ENCODE measurements at places on chromosomes 3 and 15.

GRCh38 chr3:85148036-85148435 lies 189.2 kb downstream of the CADM2 start:
- peak; percentile 11 for DNase-seq

- DNase-seq = no peak
Measured at GRCh38 chr15:74293021-74293810, 57.1 kb downstream of the CCDC33 start.

- no peak for DNase-seq
Measured at GRCh38 chr3:53829605-53830004, 16.6 kb downstream of the CHDH start.

DNA sequence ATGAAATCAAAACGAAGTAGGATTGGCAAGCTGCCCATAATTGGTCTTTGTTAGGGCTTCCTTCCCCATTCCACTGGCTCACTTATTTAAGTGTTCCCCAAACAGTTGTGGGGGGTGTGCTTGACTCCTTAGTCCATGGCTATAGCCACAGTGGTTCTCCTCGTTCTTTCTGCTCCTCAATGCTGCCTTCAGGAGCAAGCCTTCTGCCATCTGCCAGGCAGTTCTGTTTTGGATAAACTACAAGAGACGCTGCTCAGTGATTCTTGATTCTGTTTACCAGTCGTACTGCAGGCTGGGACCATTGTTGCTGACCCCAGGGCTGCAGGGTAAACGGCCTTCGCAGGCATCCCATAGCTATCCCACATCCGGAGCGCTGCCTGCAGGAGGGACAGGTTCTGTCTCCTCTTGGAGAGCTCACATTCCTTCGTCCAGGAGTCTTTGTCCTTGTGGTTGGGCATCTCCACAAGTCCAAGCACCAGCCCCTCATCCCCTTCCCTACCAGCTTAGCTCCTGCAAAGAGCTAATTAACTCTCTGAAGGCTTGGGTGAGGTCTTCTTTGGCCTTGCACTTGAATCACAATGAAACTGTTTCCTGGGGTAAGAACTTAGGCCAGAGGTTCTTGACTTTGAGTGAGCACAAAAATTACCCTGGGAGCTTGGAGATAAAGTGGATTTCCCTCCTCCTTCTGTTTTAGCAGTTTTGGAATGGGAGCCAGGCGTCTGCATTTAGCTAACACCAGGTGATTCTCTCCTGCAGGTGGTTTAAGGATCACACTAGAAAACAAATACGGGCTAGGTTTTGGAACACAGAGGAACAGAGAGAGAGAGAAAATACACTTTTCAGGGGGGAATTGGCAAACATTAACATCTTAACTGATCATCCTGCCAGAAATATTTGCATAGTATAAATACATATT lies 114.9 kb downstream of the SV2B start:
- peak; percentile 7 for DNase-seq

GRCh38 chr15:96037584-96037983 lies 292.9 kb upstream of the NR2F2 start:
- no peak for DNase-seq

DNA sequence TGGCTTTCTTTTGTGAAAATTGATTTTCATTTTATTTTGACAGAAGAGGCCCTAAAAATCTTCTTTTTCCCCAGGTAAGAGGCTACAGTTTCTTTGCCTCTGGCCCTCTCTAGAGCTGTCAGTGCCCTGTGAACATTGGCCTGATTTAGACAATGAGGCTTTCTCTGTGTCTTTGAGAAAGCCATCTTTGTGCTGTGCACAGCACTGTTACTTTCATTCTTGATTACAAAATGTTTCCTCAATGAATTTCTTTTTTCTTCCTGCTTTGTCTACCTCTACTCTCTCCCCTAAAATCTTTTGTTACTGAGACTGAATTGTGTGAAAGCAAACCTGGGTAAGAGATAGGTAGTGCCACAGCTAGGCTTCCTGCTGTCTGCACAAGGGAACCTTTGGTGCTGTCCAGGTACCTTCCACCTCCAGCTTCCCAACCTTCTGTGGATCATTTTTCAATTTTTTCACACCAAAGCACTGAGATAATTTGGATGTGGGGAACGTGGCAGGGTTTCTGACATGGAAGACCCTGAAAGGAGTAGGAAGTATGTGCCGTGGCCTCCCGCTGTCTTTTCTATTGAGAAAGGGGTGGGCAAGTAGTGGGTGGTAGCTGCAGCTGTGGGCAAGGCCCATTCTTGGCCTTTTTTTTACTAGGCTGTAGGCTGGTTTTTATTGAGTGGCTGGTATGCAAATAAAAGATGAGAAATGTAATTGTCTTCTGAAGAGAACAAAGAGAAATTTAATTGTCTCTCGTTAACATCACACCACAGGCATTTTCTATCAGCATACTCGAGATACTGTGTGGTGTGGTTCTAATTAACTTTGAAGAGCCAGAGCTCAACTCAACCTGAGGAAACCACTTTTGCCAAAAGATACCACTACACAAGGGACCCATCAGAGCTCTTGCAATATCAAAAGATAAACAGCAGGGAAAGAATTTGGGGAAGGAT lies 21.0 kb downstream of the RAB8B start:
- no peak for DNase-seq

DNA sequence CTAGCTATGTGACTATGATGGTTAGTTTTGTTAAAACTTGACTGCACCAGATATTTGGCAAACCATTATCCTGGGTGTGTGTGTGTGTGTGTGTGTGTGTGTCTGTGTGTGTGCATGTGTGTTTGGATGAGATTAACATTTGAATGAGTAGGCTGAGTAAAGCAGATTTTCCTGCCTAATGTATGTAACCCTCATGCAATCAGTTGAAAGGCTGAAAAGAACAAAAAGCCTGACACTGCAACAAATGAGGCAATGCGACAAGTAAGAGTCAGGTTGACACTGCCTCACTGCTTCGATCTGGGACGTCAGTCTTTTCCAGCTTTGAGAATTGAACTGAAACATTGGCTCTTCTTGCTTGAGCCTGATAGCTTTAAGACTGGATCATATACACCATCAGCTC lies 643.0 kb downstream of the NAALADL2 start:
- no peak for DNase-seq

DNA sequence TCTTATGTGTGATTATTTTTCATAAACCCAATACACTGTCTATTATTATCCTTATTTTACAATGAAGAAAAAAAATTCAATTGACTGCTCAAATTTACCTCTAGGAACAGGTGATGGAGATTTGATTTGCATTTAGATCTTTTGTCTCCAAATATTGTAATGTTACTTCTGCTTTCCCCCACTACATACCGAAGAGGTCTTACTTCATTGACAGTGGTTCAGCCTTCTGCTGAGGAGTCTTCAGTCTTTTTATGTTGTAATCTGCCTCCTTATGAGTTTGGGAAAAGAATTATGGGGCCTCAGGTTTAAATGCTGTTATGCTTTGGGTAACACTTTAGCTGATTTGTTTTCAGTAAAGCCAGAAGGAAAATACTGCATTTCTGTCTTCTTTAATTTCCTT lies 199.5 kb downstream of the LPP start:
- DNase-seq = no peak

- DNase-seq = peak; percentile 39
Measured at GRCh38 chr3:149224736-149225594, 3.3 kb upstream of the CP start.

GRCh38 chr3:140708815-140709214 lies 31.0 kb downstream of the TRIM42 start:
- no peak for DNase-seq

DNA sequence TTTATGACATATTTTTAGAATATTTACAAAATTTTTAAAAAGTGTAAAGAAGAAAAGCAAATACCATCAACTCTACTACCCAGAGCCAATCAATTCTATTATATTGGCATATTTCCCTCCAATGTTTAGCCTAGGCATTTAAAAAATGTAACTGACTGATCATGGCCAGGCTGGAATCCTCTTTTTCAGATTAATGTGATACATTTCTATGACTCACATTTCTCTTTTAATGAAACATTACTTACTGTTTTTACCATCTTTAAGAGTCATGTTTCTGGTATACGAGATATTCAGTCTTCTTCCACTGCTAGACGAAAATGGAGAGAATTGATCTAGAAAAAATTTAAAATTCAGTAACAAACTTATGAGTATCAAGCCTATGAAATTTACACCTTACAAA lies 53.4 kb upstream of the DCUN1D1 start:
- no peak for DNase-seq

GRCh38 chr3:21520106-21520963 lies 230.7 kb downstream of the ZNF385D start:
- no peak for DNase-seq

DNA sequence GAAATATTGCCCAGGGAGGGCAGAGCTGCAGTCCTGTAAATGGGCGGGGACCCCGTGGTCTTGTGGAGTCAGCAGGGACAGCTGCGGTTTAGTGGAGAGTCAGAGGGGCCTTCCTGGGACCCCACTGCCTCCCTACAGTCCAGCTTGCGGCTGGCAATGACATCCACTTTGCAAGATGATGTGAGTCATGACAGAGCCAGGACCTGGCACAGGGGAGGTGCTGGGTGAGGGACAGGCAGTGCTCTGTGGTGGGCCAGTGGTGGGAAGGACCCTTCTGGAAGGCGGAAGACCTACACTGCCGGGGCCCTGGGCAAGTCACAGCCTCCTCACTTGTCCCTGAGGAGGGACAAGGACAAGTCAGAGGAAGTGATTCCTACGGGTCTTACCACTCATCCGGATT lies 17.8 kb downstream of the APBA2 start:
- no peak for DNase-seq

DNA sequence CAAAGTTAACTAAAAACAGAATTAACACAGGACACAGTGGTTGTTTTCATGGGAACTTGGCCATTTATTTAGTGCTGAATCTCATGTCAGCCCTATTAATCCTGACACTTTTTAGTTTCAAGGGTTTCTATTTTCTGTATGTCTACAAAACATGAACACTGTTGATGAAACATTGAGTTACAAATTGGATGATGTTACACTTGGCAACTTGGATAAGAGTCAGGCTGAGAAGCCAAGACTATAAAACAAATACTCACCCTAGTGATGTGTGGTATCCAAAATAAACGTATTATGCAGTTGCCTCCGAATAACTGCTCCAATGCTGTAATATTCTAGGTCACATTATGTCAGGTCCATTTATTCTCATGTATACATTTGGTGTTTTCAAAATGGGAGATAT lies 349.6 kb downstream of the ZIC1 start:
- DNase-seq = no peak

- DNase-seq = no peak
Measured at GRCh38 chr15:63178034-63178433, 11.4 kb upstream of the RAB8B start.

- DNase-seq = no peak
Measured at GRCh38 chr3:72346526-72346926, 501.7 kb downstream of the SHQ1 start.

- no peak for DNase-seq
Measured at GRCh38 chr15:50353251-50353974, 1.6 kb downstream of the GABPB1 start.

- DNase-seq = no peak
Measured at GRCh38 chr3:151900460-151900859, 27.0 kb downstream of the SUCNR1 start.

- DNase-seq = no peak
Measured at GRCh38 chr3:77182341-77182740, 142.4 kb downstream of the ROBO2 start.

- DNase-seq = no peak
Measured at GRCh38 chr3:174342941-174343501, 516.1 kb upstream of the NAALADL2 start.

DNA sequence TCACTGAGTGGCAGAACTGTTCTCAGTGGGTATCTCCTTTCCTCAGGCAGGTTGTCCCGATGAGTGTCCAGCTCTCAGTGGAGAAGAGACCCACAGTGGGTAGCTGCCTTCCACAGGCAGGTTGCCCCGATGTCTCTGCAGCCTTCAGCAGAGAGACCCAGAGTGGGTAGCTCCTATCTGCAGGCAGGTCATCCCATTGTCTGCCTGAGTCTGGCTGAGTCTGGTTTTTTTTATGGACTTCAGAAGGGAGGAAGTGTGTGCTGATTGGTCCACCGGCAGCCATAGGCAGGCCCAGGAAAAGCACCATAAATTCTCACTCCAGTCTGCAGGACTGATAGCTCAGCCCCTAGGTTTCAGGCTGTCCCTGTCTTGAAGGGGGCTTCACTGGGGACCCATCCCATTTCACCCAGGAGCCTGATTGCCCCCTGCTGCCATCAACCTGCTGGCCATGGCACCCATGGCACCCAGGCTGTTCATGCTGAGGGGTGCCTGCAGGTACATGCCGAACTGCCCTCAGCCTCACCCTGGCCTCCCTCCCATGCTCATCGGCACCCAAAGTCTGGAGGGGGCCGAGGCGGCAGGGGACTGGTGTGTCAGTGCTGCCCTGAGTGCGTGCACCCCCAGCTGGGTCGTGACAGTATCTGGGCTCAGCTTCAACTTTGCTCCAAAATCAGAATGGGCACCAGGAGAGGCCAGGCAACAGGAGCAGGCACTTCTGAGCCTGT lies 3.6 kb upstream of the LIMD1 start:
- DNase-seq = no peak

DNA sequence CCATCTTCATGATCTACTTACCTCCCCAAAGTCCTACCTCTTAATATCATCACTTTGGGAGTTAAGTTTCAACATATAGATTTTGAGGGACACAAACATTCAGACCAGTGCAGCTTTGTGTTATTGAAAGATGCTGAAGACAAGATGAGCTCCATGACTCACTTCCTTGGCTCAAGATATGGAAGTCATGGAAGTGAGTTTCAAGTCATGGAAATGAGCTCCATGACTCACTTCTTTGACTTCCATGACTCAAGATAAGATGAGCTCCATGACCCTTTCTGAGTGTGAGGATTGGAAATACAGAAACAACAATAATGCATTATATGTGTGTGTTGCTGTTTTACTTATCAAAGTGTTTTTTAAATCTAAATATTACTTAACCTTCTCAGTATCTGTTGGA lies 170.2 kb upstream of the TPRG1 start:
- DNase-seq = no peak

- no peak for DNase-seq
Measured at GRCh38 chr15:101126618-101127505, 125.0 kb downstream of the CHSY1 start.

DNA sequence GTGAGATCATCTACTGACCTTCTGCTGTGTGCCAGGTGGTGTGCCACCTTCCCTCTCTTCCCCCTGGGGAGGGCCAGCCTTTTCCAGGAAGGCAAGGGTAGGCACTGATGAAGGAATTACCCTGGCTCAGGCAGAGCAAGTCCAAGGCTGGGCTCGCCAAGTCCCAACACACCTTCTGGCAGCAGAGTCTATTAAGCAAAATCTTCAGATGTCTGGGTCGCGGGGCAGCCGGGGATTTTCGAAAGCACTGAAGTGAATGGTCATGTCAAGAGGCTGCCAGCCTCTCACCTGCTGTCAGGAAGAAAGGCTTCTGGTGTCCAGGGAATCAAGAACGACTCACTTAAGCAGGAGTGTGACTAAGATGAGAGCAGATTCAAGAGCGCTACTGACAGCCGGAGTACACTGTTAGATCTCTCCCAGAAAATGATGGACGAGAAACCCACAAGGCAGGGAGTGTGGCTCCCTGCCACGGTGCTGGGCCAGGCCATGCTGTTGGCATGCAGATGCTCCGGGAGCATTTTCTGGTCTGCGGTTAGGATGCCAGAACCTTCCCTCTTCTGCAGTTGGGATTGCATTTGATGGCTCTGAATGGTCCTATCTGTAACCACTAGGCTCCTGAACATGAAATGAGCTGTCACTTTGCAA lies 479.8 kb downstream of the SHQ1 start:
- DNase-seq = no peak
